ENCODE measurements at places on chromosomes 3 and 15. TPM values are rescaled to one million over a fixed set of nuclear protein-coding genes. Genes with fewer than 3 reads are reported as not detected.

DNA sequence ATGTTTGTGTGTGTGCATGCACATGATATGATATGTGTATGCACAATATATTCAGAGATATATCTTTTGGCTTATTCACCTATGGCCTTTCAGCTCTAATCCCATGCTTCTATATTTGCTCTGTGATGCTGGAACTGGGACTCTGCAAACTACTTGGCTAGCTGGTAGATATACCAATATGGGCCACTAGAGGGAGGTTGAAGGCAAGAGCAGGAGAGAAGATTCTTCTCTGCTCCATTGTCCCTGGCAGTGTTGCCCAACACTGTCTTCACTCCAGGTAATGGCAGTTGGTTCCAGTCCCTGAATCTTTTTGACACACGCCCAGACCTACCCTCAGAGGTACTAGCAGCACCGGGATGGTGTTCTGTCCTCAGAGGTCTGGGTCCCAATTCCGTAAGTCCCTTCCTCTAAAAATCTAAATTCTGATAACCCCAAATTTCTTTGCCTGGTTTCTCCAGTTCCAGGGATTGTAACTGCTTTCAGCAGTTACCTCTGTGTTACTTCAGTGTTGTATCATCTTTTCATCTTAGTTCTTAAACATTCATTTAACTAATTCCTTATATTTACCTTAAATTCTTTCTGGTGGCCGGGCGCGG is 44.7 kb downstream of the GTPBP8 start:
- peak; percentile 12 for DNase-seq

GRCh38 chr3:126414406-126414805 is 19.7 kb downstream of the CFAP100 start:
- no peak for DNase-seq

- DNase-seq, result no peak
Observed at GRCh38 chr3:152902141-152902669, 67.3 kb downstream of the P2RY1 start.

DNA sequence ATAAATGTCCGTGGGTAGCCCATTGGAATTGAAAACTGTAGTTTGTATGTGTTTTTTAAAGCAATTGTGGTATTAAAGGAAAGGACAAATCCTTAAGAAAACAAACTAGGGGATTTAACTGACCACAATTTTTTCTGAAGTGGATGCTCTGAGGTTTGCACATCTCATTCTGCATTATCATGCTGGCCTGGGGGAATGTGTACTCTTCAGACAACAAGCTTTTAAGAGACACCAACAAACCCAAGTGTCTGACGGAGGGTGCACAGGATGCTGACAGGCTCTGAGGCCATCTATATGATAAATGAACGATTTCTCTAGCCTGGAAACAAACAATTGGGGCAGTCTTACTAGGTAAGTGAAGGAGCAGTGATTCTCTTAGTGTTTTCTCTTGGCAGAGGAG is 9.1 kb downstream of the LINS1 start:
- no peak for DNase-seq

DNA sequence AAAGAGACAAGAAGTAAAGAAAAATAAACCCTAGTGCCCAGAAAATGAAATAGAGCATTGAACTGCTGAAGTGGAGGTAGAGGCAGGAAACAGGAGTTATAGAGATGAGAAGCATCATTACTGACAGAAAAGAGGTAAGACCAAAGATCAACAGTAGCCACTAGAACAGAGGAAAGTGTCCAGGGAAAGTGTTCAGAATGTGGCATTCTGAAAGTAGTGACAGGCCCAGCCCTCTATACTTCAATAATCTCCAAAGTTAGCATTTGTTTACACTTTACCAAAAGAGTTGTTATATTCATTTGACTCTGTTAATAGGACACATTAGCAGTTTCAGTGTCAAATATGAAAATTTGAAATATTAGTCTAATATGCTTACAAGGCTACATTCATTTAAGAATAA is 727.1 kb upstream of the NECTIN3 start:
- DNase-seq, result no peak

GRCh38 chr3:186959029-186959624 is 28.8 kb downstream of the ST6GAL1 start:
- DNase-seq, result no peak

- no peak for DNase-seq
Observed at GRCh38 chr3:123396171-123397049, 52.5 kb downstream of the ADCY5 start.

GRCh38 chr15:50028326-50028725 is 90.7 kb downstream of the ATP8B4 start:
- no peak for DNase-seq

DNA sequence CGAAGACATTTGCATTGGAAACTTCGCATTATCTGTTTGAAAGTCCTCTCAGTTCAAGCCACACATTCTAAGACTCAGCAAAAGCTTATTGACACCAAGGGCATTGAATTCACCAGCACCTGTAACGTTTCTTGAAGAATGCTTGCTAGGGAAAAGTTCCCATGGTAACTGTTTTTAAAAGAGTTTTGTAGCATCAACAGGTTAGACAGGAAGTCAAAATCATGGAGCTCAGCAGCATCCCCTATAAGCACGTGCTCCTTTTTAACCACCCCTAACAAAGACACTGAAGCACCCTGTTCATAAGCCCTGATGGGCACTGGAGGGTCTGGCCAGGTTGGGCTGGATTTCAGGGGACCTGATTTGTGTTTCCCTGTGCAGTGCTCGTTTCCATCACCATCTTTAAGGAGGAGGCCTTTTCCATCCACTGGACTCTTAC is 229.7 kb upstream of the BHLHE40 start:
- DNase-seq, result no peak

DNA sequence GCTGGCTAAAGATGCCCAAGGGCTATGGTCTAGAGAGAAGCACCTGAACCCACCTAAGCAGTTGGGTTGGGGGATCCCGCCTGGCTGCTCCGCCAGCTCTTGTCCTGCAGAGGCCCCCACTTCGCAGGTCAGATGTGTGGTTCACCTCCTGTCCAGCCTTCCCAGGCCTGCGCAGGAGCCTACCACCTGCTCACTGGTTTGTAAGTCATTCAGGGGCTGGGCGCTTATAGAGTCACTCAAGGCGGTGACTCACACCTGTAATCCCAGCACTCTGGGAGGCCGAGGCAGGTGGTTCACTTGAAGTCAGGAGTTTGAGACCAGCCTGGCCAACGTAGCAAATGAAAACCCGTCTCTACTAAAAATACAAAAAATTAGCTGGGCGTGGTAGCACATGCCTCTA is 3.9 kb upstream of the FURIN start:
- DNase-seq, result no peak

DNA sequence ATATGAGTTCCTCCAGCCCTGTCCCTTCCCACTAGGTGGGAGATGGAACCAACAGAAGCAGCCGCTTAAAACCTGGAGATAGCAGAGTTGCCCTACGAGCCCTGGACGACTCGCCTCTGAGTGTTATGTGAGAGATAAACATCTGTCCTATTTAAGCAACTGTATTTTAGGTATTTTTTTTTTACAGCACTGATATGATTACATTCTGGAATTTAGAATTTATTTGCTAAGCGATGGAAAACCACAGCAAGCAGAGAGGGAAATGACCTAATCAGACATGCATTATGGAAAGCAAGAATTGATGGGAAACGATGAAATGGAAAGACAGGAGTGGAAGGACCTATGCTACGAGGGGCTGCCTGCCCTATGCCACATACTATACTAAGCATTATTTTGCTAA is 379.0 kb upstream of the IL12A start:
- DNase-seq, result no peak

The CORO2B gene
- 0.41 TPM for total RNA-seq

The STRIT1 gene
- total RNA-seq, result not detected

All from activated T-helper 2 cell treated with anti-CD3 and anti-CD28 coated beads, Interferon-gamma antibody, Interleukin-2, Interleukin-4, amounts not matched to agents 10 μg/mL and 5 μg/mL and 100 μg/mL, durations not matched to agents 14 hours and 24 hours and 36 hours (primary cell).